ENCODE measurements at places on chromosomes 3 and 15. TPM values are rescaled to one million over a fixed set of nuclear protein-coding genes. Genes with fewer than 3 reads are reported as not detected.

GP5 gene
- total RNA-seq: not detected

GOLGA8B gene
- total RNA-seq: 197 TPM

CPN2 gene
- not detected for total RNA-seq

CPA3 gene
- total RNA-seq: 2.6 TPM
